ENCODE measurements at places on chromosomes 3 and 15. TPM values are rescaled to one million over a fixed set of nuclear protein-coding genes. Genes with fewer than 3 reads are reported as not detected.

Gene WNT7A
- total RNA-seq = 1.7 TPM

Gene GSK3B
- total RNA-seq = 68.0 TPM

Gene TNNC1
- 12.4 TPM for total RNA-seq

Gene GLDN
- 0.09 TPM for total RNA-seq

GRCh38 chr15:35104526-35105147 lies 19.5 kb upstream of the NANOGP8 start:
- H3K4me1 ChIP-seq = no peaks in the 10 kb centered on the region
- no peak for DNase-seq
- H3K4me3 ChIP-seq = no peak overlapping the region
- H3K36me3 ChIP-seq = no peaks in the 10 kb centered on the region

DNA sequence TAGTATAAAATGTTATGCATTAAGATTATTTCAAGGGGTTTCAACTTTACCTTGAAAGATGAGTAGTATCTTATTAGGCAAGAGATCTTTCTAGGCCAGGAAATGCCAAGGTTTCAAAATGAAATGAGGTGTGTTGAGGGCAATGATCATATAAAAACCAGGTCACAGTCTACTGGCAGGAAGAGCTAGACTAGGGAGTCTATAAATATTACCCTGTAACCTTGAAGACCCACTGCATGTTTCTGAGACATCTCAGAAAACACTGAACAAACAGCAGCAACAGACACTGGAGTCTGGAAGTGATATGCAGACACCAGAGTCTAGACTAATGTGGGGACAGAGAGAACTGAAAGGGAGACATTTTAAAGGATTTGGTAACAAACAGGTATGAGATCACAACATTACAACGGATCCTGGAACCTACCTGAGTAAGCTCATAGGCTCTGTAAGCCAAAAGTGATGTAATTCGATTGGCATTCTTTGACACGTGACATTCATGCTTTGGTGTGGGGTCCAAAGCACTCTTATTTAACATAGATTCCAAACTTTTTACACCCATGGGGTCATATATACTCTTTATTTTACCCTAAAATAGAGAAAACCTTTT lies 15.0 kb downstream of the TASOR start:
- no peak for DNase-seq
- no peak overlapping the region for H3K27ac ChIP-seq
- H3K4me3 ChIP-seq = no peak overlapping the region
- H3K27me3 ChIP-seq = no peaks in the 10 kb centered on the region

GRCh38 chr15:95475067-95475466 lies 855.4 kb upstream of the NR2F2 start:
- H3K4me3 ChIP-seq = no peak overlapping the region
- DNase-seq = no peak
- H3K4me1 ChIP-seq = no peaks in the 10 kb centered on the region
- H3K36me3 ChIP-seq = no peaks in the 10 kb centered on the region

- H3K27ac ChIP-seq = no peak overlapping the region
- H3K27me3 ChIP-seq = no peaks in the 10 kb centered on the region
Observed at GRCh38 chr3:90091549-90091948, 984.1 kb downstream of the EPHA3 start.

GRCh38 chr3:32113981-32114545 lies 7.6 kb downstream of the GPD1L start:
- H3K27me3 ChIP-seq = no peaks in the 10 kb centered on the region
- no peaks in the 10 kb centered on the region for H3K36me3 ChIP-seq
- no peak for DNase-seq
- H3K4me1 ChIP-seq = no peaks in the 10 kb centered on the region

- H3K27ac ChIP-seq = no peak overlapping the region
- H3K4me1 ChIP-seq = no peaks in the 10 kb centered on the region
- no peak overlapping the region for H3K4me3 ChIP-seq
Observed at GRCh38 chr15:97929456-97930229, 30.9 kb upstream of the ARRDC4 start.

All from astrocyte (in vitro differentiated cells and primary cell).